ENCODE measurements at places on chromosomes 16 and 17.
A peak's percentile ranks its signal among the peaks of the same experiment; 100 is the strongest.

GRCh38 chr16:57949013-57949412 lies 21.9 kb downstream of the CNGB1 start:
- DNase-seq: no peak

DNA sequence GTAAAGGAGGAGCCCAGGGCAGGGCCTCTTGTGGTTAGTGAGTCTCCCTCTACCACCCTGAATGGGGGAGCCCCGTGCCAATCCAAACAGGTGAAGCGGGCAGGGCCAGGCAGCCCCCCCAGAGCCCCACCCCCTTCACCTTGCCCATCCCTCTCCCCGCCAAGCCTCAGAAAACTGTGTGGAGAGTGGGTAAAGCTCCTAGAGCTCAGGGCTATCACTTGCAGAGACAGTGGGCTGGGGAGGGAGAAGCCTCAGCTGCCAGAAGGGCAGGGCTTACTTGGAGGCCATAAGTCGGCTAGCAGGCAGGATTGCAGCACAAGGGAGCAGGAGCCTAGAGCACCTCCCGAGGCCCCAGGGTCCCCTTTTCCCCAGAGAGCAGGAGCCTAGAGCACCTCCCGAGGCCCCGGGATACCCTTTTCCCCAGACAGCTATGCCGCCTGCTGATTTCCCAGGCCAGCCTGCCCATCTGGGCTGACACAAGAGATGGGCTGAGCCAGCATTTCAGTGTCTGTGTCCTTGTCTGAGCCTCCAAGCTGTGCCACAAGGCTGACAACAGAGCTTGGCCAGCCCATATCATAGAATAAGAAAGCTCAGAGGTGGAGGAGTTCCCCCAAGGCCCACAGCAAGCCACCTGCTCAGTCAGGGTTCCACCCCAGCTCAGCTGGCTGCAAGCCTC lies 6.7 kb upstream of the KRT14 start:
- no peak for DNase-seq

DNA sequence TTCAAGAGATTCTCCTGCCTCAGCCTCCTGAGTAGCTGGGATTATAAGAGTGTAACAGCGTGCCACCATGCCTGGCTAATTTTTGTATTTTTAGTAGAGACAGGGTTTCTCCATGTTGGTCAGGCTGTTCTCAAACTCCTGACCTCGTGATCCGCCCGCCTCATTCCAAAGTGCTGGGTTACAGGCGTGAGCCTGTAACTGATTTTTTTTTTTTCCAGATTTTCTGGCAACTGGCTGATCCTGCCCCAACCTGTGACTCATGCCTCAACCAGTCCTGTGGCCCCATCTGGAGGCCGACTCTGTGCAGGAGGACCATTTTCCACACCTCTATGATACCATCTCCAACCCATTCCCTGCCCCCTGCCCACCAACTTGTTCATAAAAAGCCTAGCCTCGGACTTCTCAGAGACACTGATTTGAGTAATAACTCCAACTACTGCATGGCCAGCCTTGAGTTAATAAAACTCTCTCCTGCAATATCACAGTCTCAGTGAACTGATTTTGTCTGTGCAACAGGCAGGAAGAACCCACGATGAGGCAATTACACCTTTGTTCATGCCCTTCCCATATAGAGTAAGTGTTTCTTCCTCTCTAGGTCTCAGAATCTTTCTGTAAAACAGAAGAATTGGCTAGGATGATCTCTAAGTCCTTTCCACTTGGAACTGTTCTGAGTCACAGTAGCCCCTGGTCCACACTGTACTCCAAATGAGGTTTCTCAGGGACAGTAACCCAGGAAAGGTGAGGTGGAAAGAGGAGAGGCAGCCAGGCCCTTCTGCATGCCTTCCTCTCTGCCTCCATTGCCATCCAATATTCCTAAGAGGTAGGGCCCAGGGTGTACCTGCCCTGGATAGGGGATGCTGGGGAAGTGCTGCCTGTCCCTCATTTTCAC lies 8.8 kb upstream of the CNOT1 start:
- no peak for DNase-seq

DNA sequence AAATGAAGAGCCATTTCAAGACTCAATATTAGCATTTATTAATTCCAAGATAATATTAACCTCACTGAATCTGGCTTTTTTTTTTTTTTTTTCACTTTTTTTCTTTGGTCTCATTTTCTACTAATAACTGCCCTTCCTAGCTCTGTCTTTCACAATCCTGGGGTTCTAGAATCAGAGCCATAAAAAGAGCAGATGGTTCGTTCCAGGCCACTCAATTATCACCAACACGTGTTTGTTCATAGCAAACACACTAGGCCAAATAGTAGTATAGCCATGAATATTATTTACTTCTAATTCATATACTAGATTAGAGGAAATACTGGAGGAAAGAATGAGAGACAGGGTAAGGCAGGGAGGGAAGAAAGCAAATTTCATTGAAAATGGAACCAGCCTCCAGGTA lies 39.8 kb downstream of the TEX2 start:
- DNase-seq: no peak

- DNase-seq: no peak
Measured at GRCh38 chr17:15263206-15263579, 1.9 kb downstream of the PMP22 start.

DNA sequence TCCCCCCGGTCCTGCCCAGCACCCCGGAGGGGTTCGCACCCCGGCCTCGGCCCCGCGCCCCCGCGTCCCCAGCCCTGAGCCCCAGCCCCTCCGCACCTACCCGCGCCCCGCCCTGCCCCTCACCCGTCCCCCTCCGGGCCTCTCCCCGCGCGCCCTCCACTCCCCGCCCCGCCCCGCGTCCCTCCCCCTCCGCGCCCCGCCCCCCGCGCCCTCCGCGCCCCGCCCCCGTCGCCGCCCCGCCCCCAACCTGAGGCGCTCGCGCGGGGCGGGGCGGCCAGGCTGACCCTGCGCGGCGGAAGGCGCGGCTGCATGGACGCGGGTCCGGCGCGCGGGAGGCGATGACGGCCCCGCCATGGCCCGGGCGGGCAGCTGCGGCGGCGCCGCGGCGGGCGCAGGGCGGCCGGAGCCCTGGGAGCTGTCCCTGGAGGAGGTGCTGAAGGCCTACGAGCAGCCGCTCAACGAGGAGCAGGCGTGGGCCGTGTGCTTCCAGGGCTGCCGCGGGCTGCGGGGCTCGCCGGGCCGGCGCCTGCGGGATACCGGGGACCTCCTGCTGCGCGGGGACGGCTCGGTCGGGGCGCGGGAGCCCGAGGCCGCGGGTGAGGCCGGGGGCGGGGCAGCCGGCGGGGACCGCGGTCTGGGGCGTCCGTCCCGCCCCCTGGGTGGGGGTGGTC lies at the start of gene SPIRE2:
TSS of gene SPIRE2 (plus strand) at position 277 of the 671 bp plus-strand sequence. CDS start at position 353, 76 bp downstream.
- DNase-seq: no peak

- no peak for DNase-seq
Measured at GRCh38 chr17:18344021-18344420, 19.3 kb downstream of the SHMT1 start.

GRCh38 chr17:38667099-38667786 lies 7.5 kb downstream of the EPOP start:
- peak; percentile 68 for DNase-seq

GRCh38 chr17:29172589-29172988 lies 7.6 kb downstream of the MYO18A start:
- DNase-seq: no peak

All from NCI-H2029 treated with DMSO at 0.1 percent for 48 hours (cell line).